ENCODE measurements at places on chromosomes 7 and 10.

DNA sequence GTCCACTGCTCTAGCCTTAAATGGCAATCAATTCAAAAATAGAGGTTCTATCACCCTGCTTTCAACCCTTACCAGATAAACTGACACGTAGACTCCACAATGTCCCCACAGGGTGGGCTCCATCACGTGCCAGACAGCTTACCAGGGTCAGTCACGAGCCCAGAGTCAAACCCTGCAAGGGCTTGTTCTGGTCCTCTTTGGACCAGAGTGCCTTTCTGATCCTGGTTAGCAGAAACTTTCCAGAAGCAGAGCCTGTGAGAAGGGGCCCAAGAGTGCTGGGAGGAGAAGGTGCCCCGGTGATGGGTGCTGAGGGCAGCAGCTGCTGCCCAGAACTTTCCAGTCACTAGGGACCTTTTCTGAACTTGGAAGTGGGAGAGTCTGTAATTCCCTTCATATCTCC, 354 bp upstream of the GIMAP5 start:
- H3K27me3 ChIP-seq: no peaks in the 10 kb centered on the region
- no peak overlapping the region for H3K4me3 ChIP-seq
- DNase-seq: no peak
- H3K4me1 ChIP-seq: peaks cover 2% of the 10 kb centered on the region
- H3K36me3 ChIP-seq: no peaks in the 10 kb centered on the region

GRCh38 chr7:67105377-67105776, 108.7 kb downstream of the TYW1 start:
- no peaks in the 10 kb centered on the region for H3K4me1 ChIP-seq
- H3K4me3 ChIP-seq: no peak overlapping the region
- H3K36me3 ChIP-seq: peaks cover 7% of the 10 kb centered on the region
- no peak for DNase-seq
- no peaks in the 10 kb centered on the region for H3K27me3 ChIP-seq

DNA sequence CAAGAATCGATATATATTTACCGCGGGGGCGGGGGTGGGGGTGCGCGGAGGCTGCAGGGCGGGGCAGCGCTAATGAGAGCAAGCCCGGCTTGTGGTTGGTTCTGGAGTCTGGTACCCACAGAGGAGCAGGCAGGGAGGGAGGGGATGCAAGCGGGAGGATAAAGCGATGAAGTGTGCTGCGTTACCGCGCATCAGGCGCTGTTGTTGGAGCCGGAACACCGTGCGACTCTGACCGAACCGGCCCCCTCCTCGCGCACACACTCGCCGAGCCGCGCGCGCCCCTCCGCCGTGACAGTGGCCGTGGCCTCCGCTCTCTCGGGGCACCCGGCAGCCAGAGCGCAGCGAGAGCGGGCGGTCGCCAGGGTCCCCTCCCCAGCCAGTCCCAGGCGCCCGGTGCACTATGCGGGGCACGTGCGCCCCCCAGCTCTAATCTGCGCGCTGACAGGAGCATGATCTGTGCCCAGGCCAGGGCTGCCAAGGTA, at the start of gene HECW1:
Gene HECW1 (plus strand): TSS at position 189 of the 482 bp plus-strand sequence. CDS start 131,259 bp downstream, outside the sequence.
- no peaks in the 10 kb centered on the region for H3K36me3 ChIP-seq
- no peak within 1 kb of the TSS for H3K4me3 ChIP-seq
- H3K27ac ChIP-seq: no peak within 1 kb of the TSS
- no peak for DNase-seq
- H3K27me3 ChIP-seq: peaks cover 73% of the 10 kb centered on the region

DNA sequence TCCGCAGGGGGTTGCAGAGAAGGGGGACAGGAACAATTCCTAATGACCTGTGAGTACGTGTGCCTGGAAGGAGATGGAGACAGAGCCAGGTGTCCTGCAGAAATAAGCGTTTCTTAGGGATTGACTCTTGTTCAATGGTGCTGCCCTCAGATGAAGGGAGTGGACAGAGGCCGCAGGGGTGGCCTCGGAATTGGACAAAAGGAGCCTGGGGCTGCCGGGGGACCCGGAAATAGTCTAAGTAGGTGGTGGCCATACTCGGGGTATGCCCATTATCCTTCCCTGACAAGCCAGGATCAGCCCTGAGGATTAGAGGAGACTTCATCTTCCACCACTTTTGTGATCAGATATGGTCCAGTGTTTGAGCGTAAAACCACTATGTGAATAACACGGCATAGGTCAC, 39.2 kb downstream of the ELFN1 start:
- no peak overlapping the region for H3K4me3 ChIP-seq
- peak; percentile 26 for DNase-seq
- H3K27ac ChIP-seq: no peak overlapping the region
- no peaks in the 10 kb centered on the region for H3K36me3 ChIP-seq
- H3K4me1 ChIP-seq: peaks cover 44% of the 10 kb centered on the region
- no peaks in the 10 kb centered on the region for H3K27me3 ChIP-seq

- H3K27ac ChIP-seq: no peak overlapping the region
- peaks cover 57% of the 10 kb centered on the region for H3K36me3 ChIP-seq
- DNase-seq: no peak
- no peaks in the 10 kb centered on the region for H3K4me1 ChIP-seq
Observed at GRCh38 chr7:92053312-92053711, 81.0 kb downstream of the CYP51A1 start.

DNA sequence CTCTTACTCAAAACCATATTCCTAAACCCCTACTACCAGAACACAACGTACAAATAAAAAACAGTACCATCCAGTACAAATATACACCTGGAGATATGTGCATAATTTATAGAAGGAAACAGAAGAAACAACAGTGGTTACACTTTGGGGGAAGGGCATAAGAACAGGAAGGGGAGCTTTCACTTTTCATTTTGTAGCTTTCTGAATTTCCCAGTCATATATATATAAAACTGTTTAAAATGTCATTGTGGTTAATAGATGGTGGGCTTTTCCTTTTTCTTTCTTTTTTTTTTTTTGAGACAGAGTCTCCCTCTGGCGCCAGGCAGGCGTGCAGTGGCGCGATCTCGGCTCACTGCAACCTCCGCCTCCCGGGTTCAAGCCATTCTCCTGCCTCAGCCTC, 47.2 kb downstream of the MALSU1 start:
- no peaks in the 10 kb centered on the region for H3K27me3 ChIP-seq
- DNase-seq: no peak
- no peak overlapping the region for H3K27ac ChIP-seq
- H3K4me1 ChIP-seq: peaks cover 62% of the 10 kb centered on the region

- peaks cover 26% of the 10 kb centered on the region for H3K4me1 ChIP-seq
- no peak overlapping the region for H3K4me3 ChIP-seq
- no peaks in the 10 kb centered on the region for H3K27me3 ChIP-seq
- peak overlapping the region; percentile 52 for H3K27ac ChIP-seq
Observed at GRCh38 chr10:21978191-21978862, 25.2 kb downstream of the DNAJC1 start.

DNA sequence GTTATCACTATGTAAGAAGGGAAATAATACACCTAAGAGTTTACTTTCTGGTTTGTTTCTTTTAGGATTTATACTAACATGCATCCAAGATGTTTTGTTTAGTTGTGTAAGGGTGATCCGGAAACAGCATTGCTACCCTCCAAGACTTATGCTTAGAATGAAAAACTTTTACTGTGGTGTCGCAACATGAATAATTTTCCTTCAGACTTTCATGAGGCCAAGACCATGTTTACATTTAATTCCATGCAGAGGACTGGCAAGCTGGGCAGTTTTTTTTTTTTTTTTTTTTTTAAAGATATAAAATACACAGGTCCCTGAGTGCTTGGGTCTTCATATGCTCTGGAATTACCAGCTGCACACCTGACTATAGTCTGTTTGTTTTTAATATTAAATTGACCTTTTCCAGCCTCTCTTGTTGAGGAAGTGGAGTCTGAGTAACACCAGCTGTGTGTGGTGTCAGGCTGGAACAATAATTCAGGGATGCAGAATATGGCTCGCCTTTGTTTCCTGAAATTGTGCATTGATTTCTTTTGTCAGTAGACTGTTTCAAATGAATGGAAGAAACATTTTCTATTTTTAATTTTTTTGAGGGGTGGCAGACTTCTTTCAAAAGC, 81.7 kb downstream of the ST7 start:
- no peak for DNase-seq
- H3K27me3 ChIP-seq: no peaks in the 10 kb centered on the region
- peak overlapping the region; percentile 13 for H3K27ac ChIP-seq
- no peaks in the 10 kb centered on the region for H3K4me1 ChIP-seq
- H3K4me3 ChIP-seq: no peak overlapping the region

GRCh38 chr7:5083311-5083711, 37.7 kb downstream of the RBAK start:
- H3K4me1 ChIP-seq: peaks cover 10% of the 10 kb centered on the region
- no peaks in the 10 kb centered on the region for H3K36me3 ChIP-seq
- peak overlapping the region; percentile 9 for H3K4me3 ChIP-seq
- H3K27ac ChIP-seq: no peak overlapping the region
- H3K27me3 ChIP-seq: peaks cover 36% of the 10 kb centered on the region

DNA sequence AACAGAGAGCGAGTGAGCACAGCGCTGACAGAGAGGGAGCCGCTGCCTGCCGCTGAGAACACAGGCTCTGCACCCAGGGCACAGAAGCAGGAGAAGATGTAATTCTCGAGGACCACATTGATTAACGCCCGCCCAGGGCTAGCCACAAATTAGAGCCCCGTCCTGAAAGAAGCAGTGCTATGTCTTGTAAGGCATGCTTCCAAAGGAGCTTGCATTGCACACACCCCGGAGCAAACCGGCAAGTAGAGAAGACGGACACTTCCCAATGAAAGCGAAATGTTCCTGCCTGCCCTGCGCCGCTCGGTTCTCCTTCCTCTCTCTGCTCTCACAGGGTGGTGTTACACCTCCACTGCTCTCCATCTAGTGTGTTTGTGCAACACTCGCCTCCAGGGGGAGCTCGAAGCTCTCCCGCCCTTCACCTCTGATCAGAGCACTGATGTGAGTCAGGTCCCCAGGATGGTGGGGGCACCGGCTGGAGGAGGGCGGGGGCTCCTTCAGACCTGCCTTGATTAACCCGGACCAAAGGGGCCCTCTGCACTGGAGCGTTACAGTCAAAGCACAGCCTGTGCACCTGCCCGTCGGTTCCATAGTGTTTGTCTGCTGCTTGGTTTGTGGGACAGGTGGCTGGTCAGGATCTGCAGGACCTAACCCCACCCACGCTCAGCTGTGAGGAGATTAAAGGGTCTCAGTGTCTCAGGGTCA, 316.5 kb downstream of the ADARB2 start:
- peak overlapping the region; percentile 36 for H3K4me3 ChIP-seq
- no peak overlapping the region for H3K27ac ChIP-seq
- no peaks in the 10 kb centered on the region for H3K36me3 ChIP-seq
- peaks cover 5% of the 10 kb centered on the region for H3K4me1 ChIP-seq
- peak; percentile 85 for DNase-seq

Measured in SK-N-SH (cell line).